Ecto neural progenitor cell (in vitro differentiated cells): ENCODE measurements at places on chromosomes 4 and X.

DNA sequence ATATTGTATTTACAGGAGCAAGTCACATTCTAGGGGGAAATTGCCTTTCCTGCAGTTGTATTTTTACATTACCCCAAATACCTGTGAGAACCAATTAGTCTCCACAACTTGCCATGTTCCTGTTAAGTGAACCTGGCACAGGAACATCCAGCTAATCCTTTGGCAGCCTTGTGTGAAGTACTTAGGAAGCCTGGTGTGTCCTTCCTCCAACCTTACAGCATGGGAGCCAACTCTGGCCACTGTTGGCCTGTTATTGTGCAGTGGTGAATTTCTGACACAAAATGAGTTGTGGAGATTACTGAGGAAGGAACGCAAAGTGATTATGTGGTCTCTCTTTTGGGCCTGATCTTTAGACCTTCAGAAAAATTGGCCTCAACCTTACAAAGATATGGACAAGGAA is 238.0 kb upstream of the PITX2 start:
- no peak for DNase-seq

GRCh38 chr4:48692897-48693296 is 87.2 kb downstream of the FRYL start:
- DNase-seq: no peak

- DNase-seq: no peak
Measured at GRCh38 chr4:129335818-129336217, 239.9 kb downstream of the C4orf33 start.

- DNase-seq: no peak
Measured at GRCh38 chr4:24999392-25000089, 31.2 kb downstream of the LGI2 start.

GRCh38 chrX:42748067-42748850 is 29.7 kb downstream of the PPP1R2C start:
- no peak for DNase-seq

DNA sequence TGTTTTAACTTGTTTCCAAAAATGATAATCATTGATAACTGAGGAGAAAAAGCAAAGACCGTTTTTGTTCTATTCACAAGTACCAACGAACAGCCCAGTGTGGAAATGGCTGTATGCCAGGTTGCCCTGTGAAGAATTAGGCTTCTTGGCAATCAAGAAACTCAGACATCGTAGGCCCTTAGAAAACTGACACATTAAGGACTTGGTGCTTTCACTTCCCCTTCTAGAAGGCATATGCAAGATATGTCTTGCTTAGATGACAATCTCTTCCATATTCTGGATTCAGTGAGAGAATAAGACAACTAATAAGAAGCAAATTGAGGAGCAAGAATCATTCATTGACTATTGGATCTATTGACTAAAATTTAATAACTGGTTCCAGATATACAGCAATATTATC is 56.6 kb downstream of the ANAPC10 start:
- no peak for DNase-seq

DNA sequence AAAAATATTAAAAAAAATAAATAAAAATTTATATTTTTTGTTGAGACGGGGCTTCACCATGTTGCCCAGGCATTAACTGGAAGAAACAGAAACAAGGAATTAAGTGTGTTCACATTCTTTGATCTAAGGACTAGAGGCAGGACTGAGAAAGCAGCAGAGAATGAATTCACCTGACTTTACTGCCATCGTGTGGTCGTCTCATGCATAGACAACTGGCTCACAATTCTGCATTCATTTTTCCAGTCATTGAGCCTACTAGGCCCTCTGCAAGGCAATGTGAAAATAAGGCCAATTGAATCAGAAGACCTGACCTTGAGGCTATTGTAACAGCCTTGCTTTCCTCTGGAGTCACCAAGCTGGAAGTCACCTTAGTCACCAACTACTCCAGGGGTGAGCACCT is 37.4 kb downstream of the LHFPL1 start:
- peak; percentile 59 for DNase-seq

- no peak for DNase-seq
Measured at GRCh38 chr4:169566021-169566818, 46.2 kb downstream of the NEK1 start.
